ENCODE measurements at places on chromosomes 2 and 18.

GRCh38 chr2:132562245-132562644, 107.8 kb downstream of the LYPD1 start:
- no peak for DNase-seq

- DNase-seq = no peak
Measured at GRCh38 chr2:54666634-54667265, 56.7 kb upstream of the EML6 start.

- DNase-seq = no peak
Measured at GRCh38 chr2:222283634-222284033, 15.2 kb downstream of the PAX3 start.

GRCh38 chr2:19837235-19837766, 64.5 kb downstream of the TTC32 start:
- no peak for DNase-seq

- no peak for DNase-seq
Measured at GRCh38 chr2:227010433-227010832, 153.6 kb downstream of the COL4A4 start.

DNA sequence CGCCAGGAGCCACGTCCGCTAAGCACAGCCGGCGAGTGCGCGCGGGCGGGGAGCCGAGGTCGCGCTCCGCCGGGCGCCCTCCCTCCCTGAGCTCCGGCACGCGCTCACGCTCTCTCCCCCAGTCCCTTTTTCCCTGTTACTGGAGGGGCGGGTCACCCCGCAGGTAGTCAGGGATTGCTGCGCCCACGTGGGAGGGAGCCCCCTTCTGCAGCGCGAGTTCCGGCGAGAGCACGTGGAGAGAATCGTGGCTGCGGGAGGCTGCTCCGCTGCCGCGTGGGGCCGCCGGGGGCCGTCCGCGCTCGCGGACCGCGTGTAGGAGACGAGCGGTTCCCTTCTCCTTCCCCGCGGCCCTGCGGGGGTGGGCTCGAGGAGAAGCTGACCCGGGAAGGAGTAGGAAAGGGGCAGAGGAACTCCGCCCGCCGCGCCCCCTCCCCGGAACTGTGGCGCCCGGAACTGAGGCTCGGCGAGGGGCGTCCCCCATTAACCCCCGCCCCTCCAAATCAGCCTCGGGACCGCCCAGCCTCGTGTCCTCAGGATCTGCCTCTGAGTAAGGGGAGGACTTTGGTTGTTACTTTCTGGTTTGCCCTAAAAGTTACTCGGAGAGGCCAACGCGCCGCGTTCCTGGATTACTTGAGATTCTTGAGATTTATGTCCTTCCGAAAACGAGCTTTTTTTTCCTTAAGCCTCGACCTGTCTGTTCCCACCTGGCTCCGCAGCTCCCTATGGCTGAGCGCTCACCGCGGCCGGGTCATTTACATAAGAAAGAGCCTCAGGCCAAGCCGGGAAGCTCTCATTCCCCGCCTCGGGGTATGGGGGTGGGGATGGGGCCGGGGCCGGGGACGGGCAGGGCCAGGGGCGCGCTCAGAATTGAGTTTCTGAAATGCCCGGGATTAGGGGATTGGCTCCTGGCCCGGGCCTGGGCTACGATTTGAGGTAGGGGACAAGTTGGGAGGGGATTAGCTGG, 1.1 kb downstream of the HK2 start:
- no peak for DNase-seq

- no peak for DNase-seq
Measured at GRCh38 chr18:39513186-39513585, 1947.6 kb upstream of the CELF4 start.

DNA sequence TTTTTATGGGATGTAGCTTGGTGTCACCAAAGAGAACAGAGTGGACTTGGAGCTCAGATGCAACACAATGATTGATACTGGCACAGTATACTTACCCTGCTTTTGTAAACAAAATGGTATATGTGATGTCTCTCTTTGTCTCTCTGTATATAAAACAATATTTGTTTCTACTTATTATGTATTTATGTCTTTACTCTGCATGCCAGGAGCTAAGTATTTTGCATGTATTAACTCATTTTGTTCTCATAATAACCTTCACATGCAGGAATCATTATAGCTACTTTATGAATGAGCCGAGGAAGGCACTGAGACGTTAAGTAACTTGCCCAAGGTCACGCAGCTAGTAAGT, 27.9 kb upstream of the CASP8 start:
- DNase-seq = no peak

DNA sequence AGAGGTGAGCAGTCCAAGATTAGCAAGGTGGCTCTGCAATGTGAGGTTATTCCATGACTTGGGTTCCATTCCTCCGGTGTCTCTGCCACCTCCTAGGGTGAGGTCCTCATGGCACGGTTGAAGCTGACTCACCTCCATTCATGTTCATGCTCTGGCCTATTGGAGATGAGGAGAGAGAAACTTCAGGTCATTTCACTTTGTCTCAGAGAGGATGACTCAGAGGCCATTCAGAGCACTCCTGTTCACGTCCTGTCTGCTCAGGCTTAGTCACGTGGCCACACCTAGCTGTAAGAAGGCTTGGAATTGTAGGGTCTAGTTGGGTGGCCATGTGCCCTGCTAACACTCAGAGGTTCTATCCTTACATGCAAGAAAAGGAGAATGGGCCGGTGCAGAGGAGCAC, 67.5 kb upstream of the MBOAT2 start:
- DNase-seq = no peak

DNA sequence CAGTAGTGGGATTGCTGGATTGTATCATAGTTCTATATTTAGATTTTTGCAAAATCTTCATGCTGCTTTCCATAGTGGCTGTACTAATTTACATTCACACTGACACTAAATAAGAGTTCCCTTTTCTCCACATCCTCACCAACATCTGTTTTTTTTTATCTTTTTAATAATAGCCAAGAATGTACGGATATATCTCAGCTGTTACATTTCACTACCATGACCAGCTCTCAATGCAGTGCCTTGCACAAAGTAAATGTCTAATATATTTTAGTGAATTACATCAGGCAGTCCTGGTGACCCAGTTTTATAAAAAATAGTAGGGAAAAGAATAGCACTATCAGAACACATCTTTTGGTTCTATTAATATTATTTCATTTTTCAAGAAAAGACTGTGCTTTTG, 161.8 kb downstream of the LNPK start:
- no peak for DNase-seq

DNA sequence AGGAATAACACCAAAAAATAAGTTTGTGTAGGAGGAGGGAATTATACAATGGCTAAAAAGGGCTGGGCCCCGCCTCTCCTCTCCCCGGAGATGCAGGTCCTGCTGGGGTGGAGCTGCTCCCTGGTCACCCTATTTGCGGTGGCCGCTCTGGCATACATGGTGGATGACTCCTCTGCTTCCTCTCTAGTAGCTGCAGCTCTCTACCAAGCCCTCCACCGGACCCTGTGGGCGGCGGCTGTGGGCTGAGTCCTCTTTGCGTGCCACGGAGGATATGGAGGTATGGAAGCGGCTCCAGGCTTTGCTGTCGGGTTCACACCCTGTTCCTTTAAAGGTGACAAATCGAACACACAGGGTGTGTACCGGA, 77.1 kb upstream of the SEC11C start:
- no peak for DNase-seq

DNA sequence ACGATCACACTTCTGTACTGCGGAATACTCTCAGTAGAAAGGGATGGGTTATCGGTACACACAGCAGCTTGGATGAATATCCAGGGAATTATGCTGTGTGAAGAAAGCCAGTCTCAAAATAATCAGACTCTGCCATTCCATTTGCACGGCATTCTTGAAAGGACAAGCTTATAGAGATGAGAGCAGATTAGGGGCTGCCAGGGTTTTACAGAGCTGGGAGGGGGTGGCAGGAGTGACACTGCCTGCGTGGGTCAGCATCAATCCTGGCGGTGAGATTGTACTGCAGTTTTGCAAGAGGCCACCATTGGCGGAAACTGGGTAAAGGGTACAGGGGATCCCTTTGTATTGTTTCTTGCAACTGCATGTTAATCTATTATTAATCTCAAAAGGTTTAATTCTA, 16.6 kb downstream of the KCNG2 start:
- DNase-seq = no peak

- DNase-seq = no peak
Measured at GRCh38 chr18:60050821-60051220, 151.0 kb downstream of the PMAIP1 start.

DNA sequence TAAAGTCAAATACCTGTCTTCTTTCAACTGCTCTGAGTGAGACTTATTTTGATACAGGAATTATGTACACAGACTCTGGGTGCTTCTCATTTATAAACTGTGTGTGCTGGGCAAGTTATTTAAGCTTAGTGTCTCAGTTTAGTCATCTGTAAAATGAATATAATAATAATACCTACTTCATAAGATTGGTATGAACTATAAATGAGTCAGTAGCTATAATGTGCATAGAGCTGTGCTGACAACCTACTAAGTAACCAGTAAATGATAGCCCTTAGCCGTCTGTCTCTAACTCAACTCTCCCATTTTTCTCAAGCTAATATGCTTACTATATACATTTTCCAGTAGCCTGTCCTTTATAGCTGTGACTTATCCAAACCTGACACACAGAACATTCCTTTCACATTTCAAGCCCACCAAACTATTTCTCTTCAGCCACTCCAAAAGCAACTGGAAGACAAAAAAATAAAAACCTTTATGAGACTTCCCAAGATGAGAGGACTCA, 319.8 kb downstream of the ETAA1 start:
- DNase-seq = no peak

Measured in GOT3 (cell line).